ENCODE measurements at places on chromosomes 2 and 18. TPM values are rescaled to one million over a fixed set of nuclear protein-coding genes. Genes with fewer than 3 reads are reported as not detected.

CETN1 gene
- total RNA-seq: not detected

GRCh38 chr2:109560265-109560664 lies 53.5 kb downstream of the SEPTIN10 start:
- no peak for DNase-seq

DNA sequence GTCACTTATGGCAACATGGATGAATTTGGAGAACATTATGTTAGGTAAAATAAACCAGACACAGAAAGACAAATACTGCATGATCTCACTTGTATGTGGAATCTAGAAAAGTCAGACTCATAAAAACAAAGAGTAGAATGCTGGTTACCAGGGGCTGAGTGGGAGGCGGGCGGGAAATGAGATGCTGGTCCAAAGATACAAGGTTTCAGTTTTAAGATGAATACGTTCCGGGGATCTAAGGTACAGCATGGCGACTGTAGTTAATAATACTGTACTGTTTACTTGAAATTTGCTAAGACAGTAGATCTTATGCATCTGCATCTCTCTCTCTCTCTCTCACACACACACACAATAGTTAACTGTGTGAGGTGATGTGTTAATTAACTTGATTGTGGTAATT lies 14.2 kb downstream of the FAM110C start:
- DNase-seq: no peak

MFSD2B gene
- total RNA-seq: 0.06 TPM

- no peak for DNase-seq
Observed at GRCh38 chr2:127681976-127682857, 6.9 kb upstream of the LIMS2 start.

- no peak for DNase-seq
Observed at GRCh38 chr2:240477916-240478315, 42.5 kb downstream of the GPC1 start.

- no peak for DNase-seq
Observed at GRCh38 chr18:13289481-13290205, 71.1 kb downstream of the LDLRAD4 start.

- DNase-seq: no peak
Observed at GRCh38 chr2:189860161-189860560, 75.9 kb downstream of the PMS1 start.

REG3A gene
- total RNA-seq: not detected

- no peak for DNase-seq
Observed at GRCh38 chr2:47438106-47438505, 35.1 kb downstream of the MSH2 start.

COLEC12 gene
- total RNA-seq: 2.6 TPM

MAPRE3 gene
- total RNA-seq: 6.6 TPM

DNA sequence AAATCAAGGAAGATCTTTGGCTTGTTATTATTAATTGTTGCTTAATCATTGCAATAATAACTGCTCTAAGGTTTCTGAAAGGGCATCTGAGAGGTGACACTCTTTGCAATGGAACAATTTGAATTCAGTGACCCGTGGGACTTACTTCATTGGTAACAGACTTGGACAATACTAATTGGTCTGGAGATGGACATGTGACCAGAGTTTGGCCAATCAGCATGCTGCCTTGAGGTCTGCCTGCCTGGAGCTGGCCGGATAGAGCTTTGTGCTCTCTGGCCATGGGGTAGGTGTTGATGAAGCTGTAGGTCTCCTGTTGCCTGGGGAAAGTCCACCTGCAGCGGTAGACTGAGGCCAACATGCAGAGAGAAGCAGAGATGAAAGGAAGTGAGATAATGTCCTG lies 24.0 kb upstream of the VPS4B start:
- no peak for DNase-seq

DNA sequence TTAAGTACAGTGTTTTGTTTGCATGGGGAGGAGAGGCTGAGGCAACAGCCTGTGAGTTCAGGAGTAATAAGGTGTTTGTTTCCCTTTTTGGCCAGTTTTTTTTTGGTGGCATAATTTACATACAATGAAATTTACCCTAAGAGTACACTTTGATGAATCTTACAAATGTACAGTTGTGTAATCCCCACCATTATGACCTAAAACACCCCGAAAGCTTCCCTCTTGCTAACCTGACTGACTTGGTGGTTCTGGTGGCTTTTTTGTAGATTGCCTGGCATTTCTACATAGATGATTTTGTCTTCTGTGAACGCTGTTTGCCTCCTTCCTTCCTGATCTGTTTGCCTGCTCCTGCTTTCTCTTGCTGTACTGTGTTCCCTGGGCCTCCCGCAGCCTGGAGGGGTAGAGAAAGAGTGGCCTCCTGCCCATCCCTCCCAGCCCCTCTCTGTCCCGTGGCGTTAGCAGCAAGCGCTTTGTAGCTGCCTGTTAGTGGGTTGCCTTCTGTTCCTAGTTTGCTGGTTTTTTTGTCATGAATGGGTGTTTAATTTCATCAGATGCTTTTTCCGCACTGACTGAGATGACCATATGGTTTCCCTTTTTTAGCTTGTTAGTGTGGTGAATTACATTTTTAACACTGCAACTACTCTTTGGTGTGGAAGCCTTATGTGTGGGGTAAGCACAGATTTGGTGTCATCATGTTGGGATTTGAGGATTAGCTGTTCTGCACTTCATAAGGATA lies 32.1 kb downstream of the ASAP2 start:
- no peak for DNase-seq

- DNase-seq: no peak
Observed at GRCh38 chr2:52454962-52455361, 1312.6 kb upstream of the CHAC2 start.

DNA sequence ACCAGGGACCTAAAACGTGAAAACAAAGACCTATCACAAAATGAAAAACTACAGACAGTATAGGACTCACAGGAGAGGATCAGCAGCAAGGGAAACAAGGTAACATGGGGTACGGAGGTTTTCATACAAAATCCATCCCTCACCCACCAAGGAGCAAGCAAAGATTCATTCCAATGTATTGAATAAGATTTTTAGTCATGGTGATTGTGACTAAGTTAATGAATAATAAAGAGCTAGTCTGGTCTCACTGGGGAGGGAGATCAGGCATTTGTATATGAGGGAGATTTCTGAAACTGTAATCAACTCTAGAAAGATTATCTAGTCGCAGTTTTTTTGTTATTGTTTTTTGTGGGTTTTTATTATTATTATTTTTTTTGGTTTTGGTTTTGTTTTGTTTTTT lies 336.5 kb upstream of the MMADHC start:
- no peak for DNase-seq

GRCh38 chr2:176686328-176686727 lies 417.1 kb downstream of the MTX2 start:
- no peak for DNase-seq

- DNase-seq: peak; percentile 22
Observed at GRCh38 chr2:97645112-97645694, 659 bp upstream of the COX5B start.

TWIST2 gene
- 20.4 TPM for total RNA-seq

GRCh38 chr2:164599954-164600589 lies 21.2 kb downstream of the GRB14 start:
- peak; percentile 41 for DNase-seq

DNA sequence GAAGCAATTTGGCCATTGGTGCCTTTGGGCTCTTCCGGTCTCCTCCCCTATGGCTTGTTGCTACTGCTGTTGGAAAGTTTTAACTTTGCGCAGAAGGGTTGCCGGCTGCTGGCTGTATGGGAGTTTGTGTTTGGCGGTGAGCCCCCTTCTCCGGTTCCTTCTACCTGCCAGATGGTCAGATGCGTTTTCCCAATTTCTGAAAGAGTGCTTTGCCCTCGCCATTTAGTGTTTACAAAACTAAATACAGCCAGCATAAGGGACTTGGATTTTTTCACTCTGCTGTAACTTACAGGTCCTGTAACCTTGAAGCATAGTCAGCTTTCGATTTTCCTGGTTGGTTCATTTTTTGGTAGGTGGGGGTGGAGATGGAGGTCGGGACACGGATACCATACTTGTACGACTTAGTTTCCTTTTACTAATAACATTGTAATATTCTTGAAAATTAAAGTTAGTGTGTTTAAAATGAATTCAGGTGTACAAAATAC lies 604 bp downstream of the COQ10B start:
- DNase-seq: no peak

DNA sequence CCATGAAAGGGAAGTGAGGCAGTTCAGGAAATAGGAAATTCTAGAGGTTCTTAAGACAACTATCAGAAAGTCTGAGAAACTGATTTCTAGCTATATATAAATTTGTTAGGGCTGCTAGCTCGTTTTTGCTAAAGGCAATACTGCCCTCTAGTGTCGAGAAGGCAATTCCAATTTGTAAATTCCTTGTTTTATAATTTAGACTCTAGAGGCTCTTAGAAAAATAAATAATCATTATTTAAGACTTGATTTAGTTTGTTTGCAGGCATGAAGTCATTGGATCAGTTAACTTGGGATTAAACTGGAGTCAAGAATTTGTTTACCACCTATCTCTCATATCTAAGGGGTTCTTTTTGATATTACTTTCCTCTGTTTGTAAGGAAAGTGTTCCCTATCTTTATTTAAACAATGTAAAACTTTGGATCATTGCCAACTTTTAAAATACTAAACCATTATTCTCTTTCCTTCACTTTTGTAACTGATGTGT lies 66.2 kb downstream of the ACVR2A start:
- DNase-seq: peak; percentile 43

All from Daoy (cell line).